ENCODE measurements at places on chromosomes 16 and 17.

- no peak for DNase-seq
Observed at GRCh38 chr16:5971106-5971505, 873.5 kb upstream of the EEF2KMT start.

DNA sequence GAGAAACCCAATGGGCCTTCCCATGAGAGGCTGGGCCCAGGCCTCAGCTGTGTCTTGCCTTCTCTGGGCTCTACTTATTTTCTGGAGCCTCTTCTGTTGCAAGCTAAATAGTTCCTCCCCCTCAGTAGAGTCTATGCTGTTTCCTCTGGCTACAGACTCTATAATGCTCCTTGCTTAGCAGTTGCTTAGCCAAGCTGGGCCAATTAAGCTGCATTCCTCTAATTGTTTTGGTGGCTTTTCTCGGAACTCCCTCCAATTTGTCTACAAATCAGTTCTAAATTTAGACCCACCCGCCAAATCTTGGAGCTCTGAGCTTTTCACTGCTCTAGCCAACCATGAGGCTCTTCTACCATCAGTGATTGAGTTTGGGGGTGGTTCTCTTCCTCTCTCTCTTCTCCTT, 302.7 kb upstream of the ASIC2 start:
- no peak for DNase-seq

GRCh38 chr17:31715446-31715845, 143.6 kb downstream of the COPRS start:
- no peak for DNase-seq

DNA sequence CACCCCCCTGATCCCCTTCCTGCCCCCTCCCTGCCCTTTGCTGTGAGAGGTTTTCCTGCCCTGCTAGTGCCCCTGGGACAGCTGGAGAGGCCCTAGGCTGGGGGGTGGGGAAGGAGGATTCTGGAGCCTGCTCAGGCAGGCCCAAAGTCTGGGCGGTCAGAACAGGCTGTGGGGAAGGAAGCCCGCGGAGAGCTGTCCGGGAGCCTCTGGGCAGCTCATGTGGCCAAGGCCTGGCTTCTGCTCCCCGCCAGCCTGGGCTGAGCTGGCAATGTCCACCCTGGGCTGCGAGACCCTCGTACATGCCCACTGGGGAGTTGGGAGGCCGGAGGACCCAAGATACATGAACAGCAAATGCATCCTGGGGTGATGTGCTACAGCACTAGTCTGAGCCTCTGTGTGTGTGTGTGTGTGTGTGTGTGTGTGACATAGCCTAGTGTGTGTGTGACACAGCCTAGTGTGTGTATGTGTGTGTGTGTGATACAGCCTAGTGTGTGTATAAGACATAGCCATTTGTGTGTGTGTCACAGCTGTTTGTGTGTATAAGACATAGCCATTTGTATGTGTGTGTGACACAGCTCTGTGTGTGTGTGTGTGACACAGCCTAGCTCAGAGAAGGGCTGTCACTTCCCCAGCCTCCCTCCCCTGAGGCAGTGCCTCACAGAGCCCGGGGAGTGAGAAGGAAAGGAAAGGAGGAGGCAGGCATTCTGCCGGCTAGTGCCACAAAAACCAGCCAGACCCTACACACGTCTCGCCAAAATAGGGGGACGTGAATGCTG, 201.4 kb upstream of the CIBAR2 start:
- no peak for DNase-seq

DNA sequence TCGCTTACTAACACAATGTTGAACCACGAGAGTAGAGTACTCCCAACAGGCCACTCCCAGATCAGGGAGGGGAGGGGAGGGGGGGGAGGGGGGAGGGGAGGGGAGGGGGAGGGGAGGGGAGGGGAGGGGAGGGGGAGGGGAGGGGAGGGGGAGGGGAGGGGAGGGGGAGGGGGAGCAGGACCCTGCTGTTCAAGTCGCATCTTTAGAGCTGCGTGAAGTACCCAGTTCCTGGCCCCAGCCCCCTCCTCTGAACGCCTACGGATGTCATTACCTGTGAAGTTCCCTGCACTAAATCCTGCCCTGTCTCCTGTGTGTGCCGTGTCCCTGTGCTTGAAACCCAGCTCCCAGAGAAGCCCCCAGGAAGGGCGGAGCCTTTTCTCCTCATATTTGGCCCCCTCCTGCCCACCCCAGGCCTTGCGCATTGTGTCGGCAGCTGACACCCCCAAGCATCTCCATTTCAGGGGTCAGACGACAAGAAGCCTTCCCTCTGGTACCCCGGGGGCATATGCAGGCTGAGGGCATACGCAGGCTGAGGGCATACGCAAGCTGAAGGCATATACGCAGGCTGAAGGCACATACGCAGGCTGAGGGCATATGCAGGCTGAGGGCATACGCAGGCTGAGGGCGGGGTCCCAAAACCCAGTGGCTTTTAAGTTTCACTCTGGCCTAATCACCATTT, 330.2 kb downstream of the C16orf95 start:
- no peak for DNase-seq

- DNase-seq = no peak
Observed at GRCh38 chr16:26816885-26817571, 249.7 kb upstream of the C16orf82 start.

DNA sequence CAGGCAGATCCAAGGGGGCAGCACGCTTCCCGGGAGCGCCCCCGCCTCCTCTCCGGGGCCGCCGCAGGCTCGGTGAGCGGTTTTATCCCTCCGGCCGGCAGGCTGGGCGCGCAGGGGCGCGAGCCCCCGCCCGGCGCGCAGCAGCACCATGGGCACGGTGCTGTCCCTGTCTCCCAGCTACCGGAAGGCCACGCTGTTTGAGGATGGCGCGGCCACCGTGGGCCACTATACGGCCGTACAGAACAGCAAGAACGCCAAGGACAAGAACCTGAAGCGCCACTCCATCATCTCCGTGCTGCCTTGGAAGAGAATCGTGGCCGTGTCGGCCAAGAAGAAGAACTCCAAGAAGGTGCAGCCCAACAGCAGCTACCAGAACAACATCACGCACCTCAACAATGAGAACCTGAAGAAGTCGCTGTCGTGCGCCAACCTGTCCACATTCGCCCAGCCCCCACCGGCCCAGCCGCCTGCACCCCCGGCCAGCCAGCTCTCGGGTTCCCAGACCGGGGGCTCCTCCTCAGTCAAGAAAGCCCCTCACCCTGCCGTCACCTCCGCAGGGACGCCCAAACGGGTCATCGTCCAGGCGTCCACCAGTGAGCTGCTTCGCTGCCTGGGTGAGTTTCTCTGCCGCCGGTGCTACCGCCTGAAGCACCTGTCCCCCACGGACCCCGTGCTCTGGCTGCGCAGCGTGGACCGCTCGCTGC, 832 bp downstream of the CDK5R1 start:
- DNase-seq = no peak

GRCh38 chr16:51287121-51287755, 136.2 kb upstream of the SALL1 start:
- no peak for DNase-seq

- no peak for DNase-seq
Observed at GRCh38 chr17:44417553-44417952, 28.1 kb upstream of the ITGA2B start.

DNA sequence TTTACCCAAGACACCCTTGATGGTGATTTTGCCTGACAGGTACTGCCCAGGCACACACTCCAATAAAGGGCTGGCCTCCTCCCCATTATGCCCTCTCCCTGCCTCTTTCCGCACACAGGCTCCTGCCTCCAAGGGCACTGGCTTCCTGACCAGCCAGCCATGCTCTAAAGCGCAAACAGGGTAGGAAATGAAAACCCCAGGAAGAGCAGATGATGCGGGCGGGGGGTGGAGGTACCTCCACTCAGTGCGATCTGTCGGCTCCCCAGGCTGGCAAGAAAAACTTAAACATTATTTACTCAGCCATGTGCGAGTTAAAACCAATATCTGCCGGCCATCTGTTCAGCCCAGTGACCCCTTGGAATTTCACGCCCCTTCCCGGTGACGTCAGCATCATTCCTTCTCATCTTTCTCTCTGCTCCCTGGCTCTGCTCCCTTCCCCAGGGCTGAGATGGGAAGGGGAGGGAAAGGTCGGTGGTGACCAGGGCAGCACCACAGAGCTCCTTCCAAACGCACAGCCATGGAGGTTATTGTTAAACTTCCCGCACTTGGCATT, 262.5 kb downstream of the CBLN1 start:
- DNase-seq = no peak

DNA sequence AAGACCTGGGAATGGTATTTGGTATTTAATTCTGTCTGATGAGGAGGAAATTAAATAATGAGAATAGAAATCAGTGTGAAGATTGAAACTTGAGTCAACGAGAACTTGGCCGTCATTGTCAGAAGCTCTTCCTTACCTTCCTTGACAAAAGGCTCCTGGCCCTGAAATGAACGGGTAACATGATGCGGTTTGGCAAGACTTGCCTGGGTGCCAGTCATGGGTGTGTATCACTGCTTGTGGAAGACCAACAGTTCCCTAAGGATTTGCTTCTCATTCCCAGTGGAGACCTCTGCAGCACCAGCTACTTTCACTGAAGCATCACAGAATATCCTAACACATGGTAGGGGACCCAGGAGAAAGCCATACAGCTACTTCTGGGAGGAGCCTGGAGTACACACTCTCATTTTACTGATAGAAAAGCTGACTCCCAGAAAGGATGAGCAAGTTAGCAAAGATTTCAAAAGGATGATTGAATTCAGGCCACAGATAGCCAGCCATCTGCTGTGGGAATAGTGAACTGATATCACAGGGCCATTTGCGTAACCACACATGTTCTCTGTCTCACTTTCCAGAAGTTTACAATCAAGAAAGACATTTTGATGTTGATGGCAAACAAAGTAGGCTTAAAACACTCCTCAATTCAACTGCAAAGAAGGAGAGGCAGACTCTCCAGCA, 258.1 kb upstream of the SALL1 start:
- no peak for DNase-seq

DNA sequence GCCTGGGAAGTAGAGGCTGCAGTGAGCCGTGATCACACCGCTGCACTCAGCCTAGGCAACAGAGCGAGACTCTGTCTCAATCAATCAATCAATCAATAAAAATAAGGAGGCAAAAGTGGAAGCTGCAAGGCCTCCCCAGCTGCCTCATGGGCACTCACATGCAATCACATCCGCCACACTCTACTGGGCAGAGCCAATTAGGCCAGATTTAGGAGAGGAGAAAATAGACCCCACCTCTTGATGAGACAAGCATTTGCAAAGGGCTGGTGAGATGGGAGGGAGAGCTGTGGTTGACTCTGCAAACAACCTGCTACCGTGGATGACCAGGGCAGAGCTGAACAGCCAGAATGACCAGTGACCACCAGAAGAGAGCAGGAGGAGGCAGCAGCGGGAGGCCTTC, 14.7 kb upstream of the GSG1L start:
- DNase-seq = no peak

DNA sequence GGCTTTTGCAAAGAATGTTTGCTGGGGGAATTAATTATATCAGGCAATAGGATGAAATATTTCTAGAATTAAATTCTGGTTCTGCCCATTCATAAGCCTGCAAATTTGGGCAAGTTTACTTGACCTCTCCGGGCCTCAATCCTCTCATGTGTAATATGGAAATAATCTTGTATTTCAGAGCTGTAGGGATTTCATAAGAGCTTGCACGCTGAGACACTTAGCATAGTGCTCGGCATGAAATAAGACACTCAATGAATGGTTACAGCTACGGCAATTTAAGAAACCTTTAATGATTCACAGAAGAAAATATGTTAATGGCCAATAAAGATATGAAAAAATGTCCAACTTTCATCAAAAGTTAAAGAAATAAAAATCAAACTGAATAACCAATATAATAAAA, 40.6 kb upstream of the PITPNM3 start:
- DNase-seq = no peak

DNA sequence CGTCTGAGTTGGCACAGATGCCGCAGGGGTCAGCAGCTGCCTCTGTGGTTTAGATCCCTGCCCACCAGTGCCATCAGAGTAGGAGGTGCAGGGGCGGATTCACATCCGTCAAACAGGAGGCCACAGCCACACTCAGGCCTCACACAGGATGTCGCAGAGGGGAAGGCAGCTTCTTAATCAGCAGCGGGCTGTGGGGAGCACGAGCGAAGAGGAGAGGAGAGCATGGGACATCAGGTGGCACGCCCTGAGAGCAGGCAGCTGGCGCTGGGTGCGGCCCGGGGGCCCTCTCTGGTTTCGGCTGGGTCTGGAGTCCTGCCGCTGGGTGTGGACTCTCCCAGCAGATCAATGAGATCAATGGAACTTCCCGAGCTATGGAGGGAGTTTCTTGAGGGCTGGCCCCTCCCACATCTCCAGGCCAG, 9.6 kb downstream of the LLGL2 start:
- DNase-seq = no peak

DNA sequence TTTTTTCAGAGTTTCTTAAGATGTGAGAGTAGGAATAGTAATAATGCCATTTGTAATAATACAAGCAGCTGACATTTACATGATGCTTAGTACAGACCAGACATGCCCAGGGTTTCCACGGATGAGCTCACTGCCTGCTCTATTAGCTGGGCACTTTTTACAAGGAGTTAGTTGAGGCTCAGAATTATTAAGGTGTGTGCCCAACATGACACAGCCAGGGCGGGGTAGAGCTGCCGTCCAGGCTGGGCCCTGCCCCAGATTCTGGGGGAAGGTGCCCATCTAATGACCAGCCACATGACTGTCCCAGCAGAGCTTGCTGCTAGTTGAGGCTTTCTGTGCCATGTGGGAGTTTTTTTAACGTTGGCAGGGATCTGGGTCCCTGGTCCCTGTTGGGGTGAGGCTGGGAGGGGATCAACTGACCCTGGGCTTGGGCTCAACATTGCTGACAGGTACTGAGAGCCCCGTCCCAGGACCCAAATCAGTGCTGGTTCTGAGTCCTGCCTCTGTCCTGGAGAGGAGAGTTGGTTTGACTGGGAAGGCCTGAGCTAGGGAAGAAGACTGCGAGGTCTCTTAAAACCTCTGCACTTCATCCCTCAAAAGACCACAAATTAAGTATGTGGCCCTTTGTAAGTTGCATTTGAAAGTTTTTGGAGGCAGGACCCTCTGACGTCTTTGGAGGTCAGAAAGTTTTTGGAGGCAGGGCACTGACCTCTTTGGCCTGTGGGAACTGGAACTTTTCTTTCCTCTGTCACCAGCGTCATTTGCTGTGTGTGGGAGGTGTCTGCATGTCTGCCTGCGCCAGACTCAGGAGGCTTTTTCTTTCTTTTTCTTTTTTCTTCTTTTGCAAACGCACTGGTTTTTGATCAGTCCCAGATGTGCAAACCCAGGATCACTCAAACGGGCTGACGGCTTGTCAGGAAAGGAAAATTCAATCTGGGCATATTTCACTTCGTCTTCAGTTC, 2.2 kb downstream of the CRISPLD2 start:
- DNase-seq = no peak

GRCh38 chr17:66260275-66260674, 31.1 kb upstream of the APOH start:
- no peak for DNase-seq

DNA sequence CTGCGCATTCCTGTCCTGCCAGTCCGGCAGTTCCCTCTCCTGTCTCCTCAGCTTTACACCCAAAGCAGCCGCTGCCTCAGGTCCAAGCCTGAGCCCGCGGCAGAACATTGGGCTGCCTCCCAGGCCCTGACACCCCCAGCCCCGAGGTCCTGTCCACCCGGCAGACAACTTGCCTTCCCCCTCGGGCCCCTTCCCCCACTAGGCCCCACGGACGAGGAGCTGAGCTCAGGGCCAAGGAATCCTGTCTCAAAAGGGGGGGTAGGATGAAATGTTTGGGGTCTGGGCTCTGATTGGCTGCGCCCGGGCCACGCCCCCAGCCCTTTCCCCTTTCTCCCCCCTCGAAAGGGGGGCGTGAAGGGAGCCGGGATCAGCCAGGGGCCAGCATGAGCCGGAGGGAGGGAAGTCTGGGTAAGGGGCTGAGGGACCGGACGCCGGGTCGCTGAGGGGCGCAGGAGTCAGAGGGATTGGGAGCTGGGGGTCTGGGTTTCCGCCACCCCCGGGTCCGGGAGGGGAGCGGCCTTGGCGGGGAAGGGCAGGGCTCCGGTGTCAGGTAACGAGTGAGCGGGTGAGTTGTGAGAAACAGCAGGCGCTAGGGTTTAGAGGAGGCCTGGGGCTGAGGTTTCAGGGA, at the start of gene CTF1:
Gene CTF1, plus strand, starts transcription at position 354 of the 628 bp plus-strand sequence. Its CDS starts 30 bp downstream, at position 384.
- no peak for DNase-seq

All from stimulated activated CD4-positive, alpha-beta T cell treated with anti-CD3 and anti-CD28 coated beads, TNF-alpha, amount 100 ng/mL, for 1 hour (primary cell).